Stimulated activated CD8-positive, alpha-beta memory T cell treated with anti-CD3 and anti-CD28 coated beads, Interleukin-2, amount 100 ng/mL, for 1 hour (primary cell): ENCODE measurements at places on chromosomes 11 and 22.

DNA sequence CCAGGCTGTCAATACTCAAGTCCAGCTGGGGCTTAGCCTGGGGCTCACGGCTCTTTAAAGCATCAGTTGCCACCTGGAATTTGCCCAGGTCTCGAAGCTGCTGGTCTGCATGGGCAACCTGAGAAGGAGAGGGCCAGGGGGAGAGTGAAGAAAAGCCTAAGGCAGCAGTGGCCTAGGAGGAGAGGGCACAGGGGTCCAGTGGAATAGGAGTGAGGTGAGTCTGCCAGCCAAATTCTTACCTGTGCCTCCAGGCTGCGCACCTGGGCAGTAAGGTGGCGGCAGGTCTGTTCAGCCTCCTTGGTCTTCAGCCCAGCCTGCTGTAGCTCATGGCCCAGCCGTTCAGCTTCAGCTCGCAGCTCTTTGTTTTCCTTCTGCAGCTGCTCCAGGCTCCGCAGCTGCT lies 10.0 kb downstream of the IL18BP start:
- no peak for DNase-seq

DNA sequence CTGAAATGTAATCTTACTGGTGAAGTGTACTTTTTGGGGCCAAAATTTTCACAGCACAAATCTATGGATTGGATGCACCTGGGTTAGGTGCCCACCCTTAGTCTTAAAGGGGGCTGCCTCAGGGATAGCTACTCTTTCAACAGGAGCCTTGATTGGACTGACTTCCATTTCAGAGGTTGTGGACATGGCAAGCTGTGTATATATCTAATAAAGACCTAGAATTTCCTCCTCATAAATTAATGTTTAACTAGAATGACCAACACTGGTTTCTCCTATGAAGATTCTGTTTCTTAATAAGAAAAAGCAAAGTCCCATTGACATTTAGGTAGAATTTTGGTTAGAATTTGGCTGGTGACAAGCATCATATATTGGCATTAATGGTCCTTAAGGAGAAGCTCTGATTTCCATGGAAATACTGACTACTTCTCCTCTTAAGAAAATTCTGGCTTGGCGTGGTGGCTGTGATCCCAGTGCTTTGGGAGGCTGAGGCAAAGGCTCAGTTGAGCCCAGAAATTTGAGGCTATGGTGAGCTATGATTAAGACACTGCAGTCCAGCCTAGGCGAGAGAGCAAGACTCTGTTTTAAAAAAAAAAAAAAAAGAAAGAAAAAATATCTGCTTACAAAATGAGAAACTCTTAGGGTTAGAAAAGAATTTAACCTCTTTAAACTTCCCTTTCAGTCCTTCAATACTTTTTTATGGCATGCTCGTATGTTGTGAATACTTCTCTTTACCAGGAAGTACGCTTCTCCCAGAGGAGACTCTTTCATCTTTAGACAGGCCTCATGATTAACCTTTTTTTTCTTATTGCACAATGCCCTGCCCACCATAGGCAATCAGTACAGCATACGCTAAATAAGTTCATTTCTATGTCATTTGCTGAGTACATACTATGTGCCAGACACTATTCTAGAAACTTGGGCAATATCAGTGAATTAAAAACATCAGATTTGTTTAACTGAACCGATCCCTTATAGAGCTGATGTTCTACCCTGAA lies 77.2 kb downstream of the PRR5L start:
- DNase-seq: no peak

DNA sequence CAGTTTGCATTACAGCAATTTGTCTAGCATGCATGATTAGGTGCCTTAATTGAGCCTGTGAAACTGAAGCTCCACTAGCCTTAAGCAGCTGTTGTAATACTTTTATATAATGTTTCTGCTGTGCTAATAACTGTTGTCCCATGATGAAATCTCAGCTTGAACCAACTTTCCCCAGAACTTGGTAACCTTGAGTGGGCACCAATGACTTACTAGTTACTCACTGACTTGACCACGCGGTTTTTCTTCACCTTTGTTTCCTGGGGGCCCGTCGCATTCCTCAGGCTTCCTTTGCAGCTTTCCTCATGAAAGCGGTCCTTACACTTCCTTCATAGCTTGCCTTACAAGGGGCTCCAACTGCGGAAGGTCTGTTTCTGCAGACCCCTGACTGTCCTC lies 11.2 kb upstream of the GLYATL1 start:
- no peak for DNase-seq

DNA sequence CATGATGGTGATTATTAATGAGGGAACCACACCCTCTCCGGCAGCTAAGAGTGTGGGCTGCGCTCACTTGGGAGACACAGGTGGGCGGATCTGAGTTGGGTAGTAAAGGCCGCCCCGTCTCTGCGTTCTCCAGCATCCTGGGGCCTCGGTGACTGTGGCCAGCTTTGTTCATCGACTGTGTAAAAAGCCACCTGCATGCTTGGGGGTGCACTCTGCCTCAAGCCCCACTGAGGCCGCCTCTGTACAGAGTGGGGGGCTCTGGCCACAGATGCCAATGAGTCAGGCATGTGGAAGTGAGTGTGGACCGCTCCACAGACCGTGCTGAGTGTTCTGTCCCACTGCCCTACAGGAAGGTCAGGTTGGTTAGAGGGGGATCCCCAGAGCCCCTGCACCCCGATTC lies 192.7 kb downstream of the SHANK2 start:
- DNase-seq: no peak

DNA sequence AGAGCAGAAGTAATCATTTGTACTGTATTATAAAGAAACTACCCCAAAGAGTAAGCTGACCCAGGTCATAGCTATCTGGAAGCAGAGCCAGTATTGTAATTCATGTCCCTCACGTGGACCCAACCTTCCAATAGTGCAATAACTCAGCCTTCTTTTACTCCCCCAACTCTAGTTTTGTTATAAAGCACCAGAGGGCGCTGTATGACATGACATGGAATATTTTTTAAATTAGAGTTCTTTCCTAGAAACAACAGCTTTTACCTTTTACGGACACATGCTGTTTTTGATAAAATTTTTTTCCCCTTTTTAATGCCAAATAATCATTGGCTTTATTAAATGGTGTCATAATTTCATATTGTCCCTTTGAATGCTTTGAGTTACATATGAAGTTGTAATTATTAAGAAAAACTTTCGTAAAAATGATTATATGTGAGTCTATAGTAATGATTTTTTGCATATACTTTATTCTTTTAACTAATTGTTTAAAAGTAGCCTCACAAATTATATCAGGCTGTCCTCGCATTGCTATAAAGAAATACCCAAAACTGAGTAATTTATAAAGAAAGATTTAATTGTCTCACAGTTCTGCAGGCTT lies 76.9 kb downstream of the DKK3 start:
- DNase-seq: no peak

GRCh38 chr11:64285885-64286800 lies 495 bp downstream of the GPR137 start:
- DNase-seq: no peak

DNA sequence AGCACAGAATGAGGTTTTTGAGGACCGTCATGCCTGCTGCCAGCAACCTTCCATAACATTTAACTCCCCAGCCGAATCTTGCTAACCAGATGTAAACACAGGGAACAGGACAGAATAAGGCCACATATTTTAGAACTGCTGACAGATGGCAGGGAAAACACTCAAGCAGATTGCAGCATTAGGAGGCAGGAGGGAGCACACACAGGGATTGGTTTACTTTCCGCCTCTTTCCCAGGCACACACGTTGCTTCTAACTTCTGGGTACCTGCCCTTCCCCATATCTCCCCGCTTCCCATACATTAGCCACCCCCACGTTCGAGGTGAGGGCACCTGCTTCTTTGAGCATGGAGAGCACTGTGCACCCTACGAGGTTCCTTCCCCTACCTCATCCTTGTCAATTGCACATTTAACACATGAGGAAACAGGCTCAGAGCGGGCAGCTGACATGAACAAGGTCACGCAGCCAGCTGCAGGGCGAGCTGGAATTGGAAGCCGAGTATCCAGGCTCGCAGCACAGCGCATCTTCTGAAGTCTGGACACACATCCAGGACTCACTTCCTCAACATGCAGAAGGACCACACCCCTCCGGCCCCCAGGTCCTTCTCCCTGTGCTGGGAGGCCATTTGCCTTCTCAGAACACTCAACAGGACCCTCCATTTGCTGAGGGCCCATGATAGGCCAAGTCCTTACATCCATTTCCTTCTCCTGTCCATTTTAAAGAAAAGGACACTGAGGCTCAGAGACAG lies 18.7 kb downstream of the ASPHD2 start:
- no peak for DNase-seq

- DNase-seq: no peak
Measured at GRCh38 chr11:110198031-110198729, 98.2 kb downstream of the RDX start.

GRCh38 chr11:59756558-59756840 lies 1.3 kb downstream of the STX3 start:
- no peak for DNase-seq

- no peak for DNase-seq
Measured at GRCh38 chr11:1651411-1651980, 21.9 kb downstream of the KRTAP5-5 start.

- DNase-seq: no peak
Measured at GRCh38 chr11:95305705-95306104, 74.7 kb upstream of the SESN3 start.

- no peak for DNase-seq
Measured at GRCh38 chr11:103327721-103328120, 218.5 kb downstream of the DYNC2H1 start.

DNA sequence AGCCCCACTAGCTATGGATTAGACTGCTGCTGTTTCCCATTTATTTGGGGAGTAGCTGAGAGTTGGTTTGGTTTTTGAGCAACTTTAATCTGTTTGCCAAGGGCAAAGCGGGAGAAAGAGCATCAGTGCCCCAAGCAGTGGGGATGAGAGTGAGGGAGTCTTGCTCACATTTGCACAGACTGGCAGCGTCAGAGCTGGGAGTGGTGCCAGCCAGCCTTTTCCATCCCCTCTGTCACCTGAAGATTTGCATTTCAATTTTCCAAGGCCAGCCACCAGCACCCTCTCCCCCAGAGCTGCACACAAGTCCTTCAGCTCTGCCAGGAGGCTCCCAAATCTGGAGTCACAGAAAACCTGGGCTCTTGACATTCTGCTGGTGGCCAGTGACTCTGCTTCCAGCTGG lies 21.0 kb upstream of the UVRAG start:
- no peak for DNase-seq

DNA sequence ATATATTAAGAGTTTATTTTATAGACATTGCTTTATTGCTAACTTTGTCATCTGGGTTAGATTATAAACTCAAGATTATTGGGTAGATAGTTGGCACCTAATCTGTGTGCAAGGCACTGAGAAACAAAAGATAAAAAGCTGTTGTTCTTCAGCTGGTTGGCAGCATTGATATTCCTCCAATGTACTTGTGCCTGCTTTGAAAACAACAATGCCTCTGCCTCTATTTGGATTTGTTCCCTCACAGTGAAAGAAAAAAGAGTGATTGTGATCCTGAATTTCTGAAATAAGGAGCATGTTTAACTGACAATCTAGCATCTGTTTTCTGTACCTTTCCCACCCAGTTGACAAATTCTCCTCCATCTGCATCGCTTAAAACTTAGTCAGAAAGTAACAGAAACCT lies 98.3 kb downstream of the TYR start:
- no peak for DNase-seq

GRCh38 chr22:39468487-39469325 lies 11.9 kb downstream of the MGAT3 start:
- DNase-seq: no peak
